Activated CD4-positive, alpha-beta T cell treated with anti-CD3 and anti-CD28 coated beads for 48 hours (primary cell): ENCODE measurements at places on chromosomes 1 and 21.

DNA sequence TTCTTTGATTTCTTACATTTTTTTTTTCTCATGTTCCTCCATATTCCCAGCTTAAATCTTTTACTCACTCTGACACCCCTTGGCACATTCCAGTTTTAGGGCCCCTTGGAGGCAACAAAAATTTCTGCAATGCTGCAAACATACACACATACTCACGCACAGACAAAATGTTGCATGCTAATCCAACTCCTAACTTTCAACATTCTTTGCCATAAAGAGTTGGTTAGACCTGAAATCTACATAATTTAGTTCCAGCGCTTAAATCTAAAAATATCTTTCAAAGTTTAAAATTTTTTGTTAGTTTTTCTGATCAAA lies 103.9 kb downstream of the PTPN14 start:
- no peak for DNase-seq

GRCh38 chr1:226480461-226480860 lies 68.1 kb upstream of the STUM start:
- no peak for DNase-seq

DNA sequence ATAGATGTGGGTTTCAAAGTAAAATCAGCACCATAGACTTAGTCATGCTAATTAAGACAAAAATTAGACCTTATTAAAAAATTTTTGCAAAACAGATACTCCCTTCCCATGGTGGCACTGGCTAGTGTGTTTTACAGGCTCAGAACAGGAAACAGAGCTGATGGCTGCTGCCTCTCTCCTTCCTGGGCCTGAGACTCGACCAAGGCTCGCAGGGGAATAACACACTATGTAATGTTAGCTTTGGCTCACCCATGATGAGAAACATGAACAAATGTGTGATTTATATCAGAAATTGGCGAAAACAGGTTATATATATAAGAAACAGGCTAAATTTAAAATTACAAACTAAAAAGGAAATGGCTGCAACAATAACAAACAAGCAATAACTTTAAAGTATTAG lies 50.7 kb downstream of the ERG start:
- DNase-seq, result no peak

DNA sequence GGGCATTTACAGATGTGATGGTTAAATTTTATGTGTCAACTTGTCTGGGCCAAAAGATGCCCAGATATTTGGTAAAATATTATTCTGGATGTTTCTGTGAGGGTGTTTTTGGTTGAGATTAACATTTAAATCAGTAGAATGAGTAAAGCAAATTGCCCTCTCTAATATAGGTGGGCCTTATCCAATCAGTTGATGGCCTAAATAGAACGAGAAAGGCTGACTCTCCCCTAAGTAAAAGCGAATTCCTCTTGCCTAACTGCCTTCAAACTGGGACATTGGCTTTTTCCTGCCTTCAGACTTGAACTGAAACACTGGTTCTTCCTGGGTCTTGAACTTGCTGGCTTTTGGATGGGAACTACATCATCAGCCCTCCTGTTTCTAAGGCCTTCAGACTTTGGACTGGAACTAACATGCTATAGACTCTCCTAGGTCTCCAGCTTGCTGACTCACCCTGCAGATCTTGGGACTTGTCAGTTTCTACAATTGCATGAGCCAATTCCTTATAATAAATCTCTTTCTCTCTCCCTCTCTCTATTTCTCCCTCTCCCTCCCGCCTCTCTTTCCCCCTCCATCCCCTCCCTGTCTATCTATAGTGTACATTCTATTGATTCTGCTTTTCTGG lies 10.2 kb upstream of the NAV1 start:
- no peak for DNase-seq
